ENCODE measurements at places on chromosomes 1 and 21.

DNA sequence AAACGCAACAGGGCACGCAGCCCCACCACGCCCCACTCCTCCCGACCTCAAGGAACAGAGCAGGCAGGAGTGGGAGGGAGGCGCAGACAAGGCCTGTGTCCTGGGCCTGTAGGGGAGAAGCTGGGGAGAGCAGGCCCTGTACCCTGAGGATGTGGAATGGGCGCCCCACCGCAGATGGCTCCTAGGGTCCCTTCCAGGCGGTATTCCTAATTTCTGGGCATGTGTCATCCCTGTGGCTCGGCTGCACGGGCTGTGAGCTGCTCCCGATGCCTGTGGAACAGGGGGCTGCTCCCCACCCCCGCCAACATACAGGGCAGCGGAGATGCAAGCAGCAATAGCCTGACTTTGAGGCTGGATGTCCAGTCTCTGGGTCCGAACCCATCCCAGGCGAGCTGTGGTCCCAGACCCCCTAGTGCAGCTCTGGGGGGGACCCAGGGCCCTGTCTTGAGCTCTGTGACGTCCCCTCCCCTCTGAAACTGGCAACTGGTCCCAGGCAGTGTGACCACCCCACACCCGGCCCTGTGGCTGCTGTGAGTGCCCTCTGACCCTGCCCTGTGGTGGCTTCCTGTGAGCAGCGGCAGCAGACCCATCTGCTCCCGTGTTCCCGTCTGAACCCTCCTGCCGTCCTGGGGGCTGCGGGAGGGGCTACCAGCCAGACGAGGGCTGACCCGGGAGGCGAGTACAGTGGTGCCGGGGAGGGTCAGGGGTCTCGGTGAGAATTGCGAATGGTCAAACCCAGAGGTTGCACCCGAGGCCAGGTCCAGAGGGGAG lies 13.9 kb upstream of the COL6A2 start:
- no peak for DNase-seq

DNA sequence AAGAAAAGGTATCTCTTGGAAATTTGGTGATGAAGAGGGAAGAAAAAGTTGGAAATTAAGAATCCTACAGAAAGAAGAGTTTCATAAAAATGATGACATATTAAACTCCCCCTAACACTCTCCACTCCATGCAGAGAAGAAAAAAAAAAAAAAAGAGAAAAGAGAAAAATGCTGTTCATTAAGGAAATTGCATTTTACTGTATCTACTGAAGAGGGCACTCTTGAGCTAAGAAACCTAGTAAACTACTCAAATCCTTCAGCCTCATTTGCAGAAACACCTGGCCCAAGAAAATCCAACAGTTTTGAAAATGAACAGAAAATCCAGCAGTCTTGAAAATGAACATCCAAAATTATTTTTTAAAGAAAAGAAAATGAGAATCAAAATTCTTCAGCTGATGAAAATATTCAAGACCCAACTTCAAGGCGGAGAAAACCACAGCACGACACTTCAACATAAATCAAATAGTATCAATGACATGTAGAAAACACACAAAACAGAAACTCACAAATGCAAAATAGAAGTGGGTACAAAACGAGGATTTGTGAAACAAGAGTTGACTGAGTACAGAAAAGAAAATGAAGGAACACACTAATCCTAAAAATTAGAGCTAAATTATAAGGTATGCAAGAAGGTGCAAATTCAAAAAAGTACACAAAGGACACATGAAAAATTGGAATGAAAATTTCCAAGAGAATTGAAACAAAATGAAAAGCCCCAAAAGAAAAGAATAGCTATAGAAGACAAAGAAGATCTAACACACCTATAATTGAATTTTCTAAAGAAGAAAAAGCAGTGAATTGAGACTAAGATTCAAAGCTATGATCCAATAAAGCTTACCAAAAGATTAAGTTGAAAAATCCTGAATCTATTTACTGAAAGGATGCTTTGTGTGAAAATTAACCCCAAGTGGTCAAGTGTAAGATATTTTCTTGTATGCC lies 73.2 kb upstream of the DNAJC6 start:
- no peak for DNase-seq

DNA sequence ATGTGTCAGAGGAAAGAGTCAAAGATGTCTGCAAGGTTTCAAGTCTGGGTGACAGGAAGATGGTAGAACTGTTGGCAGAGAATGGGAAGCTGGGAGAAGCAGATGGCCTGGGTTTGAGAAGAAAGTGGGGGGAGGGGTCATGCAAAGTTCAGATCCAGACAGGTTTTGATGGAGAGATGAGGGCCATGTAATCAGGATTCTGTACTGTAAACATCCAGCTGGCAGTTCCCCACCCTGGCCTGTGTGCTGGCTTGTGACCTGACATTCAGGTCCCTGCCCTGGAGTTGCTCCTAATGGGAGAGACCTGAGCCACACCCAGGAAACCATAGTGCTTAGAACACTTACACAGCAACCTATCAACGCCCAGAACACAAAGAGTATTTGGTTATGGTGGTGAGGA lies 15.6 kb upstream of the ETV3 start:
- DNase-seq = no peak

- DNase-seq = no peak
Measured at GRCh38 chr1:245654460-245655050, 499.8 kb downstream of the KIF26B start.

- no peak for DNase-seq
Measured at GRCh38 chr1:209029737-209030136, 553.8 kb upstream of the CAMK1G start.

- no peak for DNase-seq
Measured at GRCh38 chr1:82452096-82452495, 651.4 kb downstream of the ADGRL2 start.

GRCh38 chr1:182391362-182392049 lies at the start of gene GLUL:
Gene GLUL, minus strand, starts transcription at chr1:182391790. Its CDS starts 3,053 bp downstream, at chr1:182388737.
- peak; percentile 30 for DNase-seq

GRCh38 chr1:23524716-23525401 lies 6.2 kb downstream of the E2F2 start:
- no peak for DNase-seq

DNA sequence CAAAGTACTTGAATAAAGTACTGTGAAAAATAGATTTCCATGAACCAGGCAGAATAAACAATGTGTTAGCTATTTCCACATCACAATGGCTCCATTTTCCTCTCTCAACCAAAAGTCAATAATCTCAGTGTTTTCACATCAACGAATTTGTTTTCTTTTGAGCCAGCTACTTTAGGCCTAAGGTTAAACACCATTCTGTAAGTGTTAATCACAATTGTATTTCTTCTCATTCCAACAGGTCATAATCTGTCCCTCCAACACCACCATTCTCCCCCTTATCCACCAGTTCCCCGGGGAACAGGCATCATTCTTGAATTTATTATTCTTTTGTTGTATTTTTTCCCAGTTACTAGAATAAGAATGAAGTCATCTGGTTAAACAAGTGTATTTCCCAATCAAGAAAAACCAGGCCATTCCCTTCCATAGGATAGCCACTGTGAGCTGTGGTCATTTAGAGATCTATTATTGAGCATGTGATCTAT lies 66.2 kb upstream of the PALMD start:
- no peak for DNase-seq

DNA sequence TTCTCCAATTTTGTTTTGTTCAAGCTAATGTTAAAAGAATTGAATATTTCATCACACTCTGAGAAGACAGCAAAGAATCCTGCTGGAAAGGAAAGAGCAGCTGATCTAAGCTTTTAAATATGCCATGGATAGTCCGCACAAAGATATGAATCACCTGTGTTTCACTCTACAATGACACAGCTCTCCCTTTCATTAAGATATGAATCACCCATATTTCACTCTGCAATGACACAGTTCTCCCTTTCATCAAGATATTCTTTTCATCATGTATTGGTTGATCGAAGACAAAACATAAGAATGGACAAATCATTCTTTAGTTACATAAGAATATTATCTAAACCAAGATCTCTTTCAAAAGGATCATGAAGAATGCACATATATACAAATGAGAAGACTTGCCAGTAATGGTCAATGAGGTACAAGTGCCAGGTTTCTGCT lies 367.3 kb downstream of the SMYD3 start:
- no peak for DNase-seq

- DNase-seq = no peak
Measured at GRCh38 chr21:42539931-42540343, 26.3 kb downstream of the SLC37A1 start.

GRCh38 chr21:45856442-45856841 lies 125.1 kb upstream of the COL6A1 start:
- no peak for DNase-seq

GRCh38 chr1:185355947-185356346 lies 38.9 kb upstream of the IVNS1ABP start:
- no peak for DNase-seq

DNA sequence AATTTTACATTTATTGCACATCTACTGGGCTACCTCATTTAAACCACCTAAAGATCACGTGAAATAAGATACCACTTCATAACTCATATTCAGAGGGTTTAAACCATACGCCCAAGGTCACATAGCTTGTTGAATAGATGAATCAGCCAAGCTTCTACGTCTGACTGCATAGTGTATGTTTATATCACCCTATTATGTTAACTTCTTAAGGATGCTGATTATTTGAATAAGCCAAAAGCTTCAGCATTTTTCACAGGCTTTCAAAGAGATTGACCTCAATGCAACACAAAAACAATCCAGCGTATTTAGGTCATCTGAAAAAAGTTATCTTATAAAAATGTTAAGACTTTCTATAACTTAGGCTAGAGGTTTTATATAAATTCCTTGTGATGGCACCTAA lies 373.8 kb downstream of the TGFB2 start:
- no peak for DNase-seq

- no peak for DNase-seq
Measured at GRCh38 chr21:24025101-24025500, 1582.2 kb downstream of the MRPL39 start.

GRCh38 chr1:208829595-208829994 lies 585.4 kb upstream of the PLXNA2 start:
- no peak for DNase-seq

- no peak for DNase-seq
Measured at GRCh38 chr1:47962750-47963492, 34.3 kb downstream of the TRABD2B start.

DNA sequence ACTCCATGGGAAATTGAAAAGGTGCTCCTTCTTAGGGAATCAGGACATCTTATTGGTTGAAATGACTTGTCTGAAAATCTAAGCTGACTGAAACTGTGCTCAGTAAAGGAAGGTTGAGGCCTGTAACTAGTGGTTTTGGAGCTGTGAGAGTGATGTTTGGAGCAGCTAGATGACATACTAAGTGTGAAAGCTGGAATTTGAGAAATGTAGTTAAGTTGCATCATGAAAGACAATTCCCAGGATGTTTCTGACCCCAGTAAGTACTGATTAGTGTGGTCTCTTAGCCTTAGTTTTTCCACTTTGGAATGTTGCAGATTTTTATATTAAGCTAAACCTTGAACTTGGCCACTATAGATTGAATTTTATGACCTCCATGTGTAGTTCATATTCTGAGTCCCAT lies 154.9 kb downstream of the PAPPA2 start:
- DNase-seq = no peak

DNA sequence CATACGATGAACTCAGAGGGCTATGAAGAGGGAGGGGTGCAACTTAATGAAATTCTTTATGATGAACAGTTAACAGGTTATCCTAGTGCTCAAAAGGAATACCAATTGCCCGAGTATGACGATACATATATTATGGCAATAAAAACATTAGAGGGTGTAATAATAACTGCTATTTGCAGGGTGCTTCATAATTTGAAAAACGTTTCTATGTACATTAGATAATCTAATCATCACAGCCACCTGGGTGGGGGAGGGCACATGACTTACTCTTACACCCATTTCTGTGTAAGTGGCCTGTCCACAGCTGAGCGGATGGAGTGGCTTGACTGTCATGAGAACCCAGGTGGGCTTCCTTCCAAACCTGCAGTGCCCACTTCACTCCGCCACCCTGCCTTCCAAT lies 46.3 kb downstream of the TIAM1 start:
- DNase-seq = no peak

GRCh38 chr1:43668956-43669355 lies 19.0 kb downstream of the KDM4A start:
- DNase-seq = no peak

DNA sequence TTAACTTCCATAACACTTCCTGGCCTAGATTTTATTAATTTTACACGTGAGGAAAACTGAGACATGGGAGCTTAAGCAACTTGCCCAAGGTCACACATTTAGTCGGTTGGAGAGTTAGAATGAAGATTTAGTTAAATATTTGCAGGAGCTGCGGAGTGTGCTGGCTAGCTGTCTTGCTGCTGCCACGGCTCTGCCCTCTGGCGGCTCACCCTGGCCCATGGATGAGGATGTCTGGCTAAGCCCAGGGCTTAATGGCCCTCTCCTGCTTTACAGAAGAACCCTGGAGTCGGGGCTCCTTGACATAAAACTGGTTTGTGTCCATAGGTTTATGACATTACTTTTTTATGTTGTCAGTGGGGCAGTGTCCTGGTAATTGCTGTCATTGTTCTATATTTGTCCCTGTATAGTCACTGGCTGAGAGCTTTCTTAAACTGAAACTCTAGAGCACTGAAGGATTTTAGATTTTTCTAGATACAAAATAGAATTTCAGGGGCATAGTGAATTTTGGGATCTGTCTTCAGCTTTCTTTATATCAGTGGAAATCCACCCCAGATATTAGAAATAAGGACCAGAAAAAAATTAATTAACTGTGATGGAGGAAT lies 88.9 kb upstream of the WLS start:
- DNase-seq = no peak

DNA sequence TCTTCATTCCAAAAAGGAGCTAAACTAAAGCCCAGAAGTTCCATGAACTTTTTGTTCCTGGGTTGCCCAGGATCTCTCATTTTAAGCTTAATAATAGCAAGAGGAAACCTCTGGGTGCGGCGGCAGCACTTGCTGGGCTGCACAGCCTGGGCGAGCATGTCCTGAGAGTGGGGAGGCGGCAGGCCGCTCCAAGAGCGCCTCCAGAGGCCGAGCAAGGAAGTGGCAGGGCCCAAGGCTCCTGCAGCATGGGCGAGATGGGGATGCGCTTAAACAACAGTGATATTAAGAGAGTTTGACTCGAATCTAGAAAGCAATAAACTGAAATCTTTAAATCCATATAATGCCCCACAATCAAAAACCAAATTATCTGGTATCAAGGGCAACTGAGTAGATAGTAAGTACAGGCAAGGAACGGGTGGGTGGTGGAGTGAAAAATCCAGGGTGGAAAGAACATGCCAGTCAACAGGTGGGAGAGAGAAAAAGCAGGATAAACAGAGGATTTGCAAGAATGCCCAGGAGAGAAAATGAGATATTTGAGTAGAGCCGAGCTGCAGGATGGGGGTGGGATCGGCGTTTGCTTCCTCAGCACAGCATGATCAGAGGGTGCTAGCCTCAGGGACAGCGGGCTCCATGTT lies 14.1 kb upstream of the TNR start:
- no peak for DNase-seq

DNA sequence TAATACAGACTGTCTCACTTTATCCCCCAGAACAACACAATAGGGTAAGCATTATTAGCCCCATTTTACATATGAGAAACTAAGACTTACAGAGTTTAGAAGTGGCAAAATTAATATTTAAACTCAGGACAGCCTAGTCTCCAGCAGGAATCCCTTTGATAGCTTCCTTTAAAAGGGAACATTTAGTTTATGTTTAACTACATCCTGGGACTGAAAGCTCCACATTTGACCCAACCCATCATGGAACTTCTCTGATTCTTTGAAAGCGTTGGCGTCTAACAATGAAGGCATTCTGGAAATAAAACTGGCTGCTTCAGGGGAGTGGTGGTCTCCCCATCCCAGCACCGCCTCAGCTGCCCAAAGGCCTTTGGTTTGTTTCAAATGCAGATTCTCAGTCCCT lies 250.6 kb upstream of the NFIA start:
- DNase-seq = no peak

GRCh38 chr1:201718346-201719202 lies 110.4 kb upstream of the IPO9 start:
- DNase-seq = no peak

Data from stimulated activated CD8-positive, alpha-beta memory T cell treated with anti-CD3 and anti-CD28 coated beads, Interleukin-7, amount 100 ng/mL, for 1 hour (primary cell).